ENCODE measurements at places on chromosomes 12 and 14.

DNA sequence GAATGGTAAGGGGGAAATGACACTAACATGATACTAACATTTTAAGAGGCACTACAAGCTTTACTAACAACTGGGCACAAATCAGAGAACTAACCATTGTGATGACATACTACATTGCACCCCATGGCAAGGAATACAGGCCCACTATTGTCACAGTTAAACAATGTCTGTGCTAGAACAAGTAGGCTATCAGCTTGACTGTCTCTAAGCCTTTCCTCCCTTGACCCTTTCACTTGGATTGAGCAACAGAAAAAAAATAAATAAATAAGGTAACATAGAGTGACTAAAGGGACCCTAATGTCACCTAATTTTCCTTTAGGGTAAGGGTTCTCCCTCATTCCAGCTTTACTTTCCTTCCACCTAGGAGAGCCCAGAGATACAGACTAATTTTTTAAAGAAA is 4.4 kb downstream of the SLC38A2 start:
- DNase-seq: no peak

DNA sequence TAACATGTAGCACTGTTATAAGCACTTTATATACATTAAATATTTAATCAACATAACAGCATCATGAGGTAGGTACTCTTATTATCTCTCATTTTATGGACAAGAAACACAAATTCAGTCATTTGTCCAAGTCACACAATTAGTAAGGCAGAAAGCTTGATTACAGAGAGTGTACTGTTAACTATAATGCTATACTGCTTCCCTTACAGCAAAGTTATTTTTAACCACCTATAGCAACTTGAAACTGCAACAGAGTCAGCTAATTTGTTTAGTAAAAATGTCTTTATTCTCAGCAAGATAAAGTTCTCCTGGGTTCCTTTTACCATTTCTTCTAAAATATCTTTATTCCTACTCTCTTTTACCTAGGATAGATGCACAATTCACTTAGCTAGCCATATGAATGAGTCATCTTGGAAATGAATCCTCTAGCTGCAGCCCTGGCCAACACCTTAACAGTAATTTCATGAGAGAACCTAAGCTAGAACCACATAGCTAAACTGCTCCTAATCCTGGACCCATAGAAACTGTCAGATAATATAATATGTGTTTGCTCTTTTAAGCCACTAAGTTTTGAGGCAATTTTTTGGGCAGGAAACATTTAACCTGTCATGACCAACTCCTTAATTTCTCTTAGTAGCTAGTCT is 90.2 kb upstream of the HECTD1 start:
- DNase-seq: no peak

GRCh38 chr12:57620245-57620935 is 9.2 kb downstream of the ARHGEF25 start:
- DNase-seq: no peak

- no peak for DNase-seq
Measured at GRCh38 chr14:74733221-74733620, 20.3 kb downstream of the FCF1 start.

DNA sequence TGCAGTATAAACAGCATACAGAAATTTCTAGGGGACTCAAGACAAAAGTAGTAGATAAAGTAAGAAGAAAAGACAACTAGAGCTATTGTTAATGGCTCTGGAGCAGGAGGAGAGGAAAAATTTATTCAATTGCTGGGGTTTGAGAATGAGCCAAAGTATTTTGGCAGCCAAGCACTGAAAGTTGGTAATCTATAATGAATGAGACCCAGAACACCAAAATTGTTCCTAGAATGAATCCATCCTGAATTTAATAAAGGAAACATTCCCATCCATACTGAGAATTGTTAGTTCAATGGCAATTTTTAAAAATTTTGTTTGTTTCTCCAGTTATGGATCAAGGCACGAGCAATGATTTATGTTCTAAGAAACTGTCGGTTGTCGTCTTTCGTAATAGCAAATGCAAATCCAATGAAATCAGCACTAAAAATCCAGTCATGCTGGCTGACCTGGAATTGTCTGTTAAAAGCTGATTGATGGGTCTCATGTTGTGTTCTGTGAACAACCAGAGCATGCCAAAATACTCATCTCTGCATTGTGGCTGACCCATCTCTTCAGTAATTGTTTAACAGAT is 170.9 kb upstream of the LMNTD1 start:
- DNase-seq: no peak

- no peak for DNase-seq
Measured at GRCh38 chr12:82682851-82683261, 3.9 kb upstream of the TMTC2 start.

GRCh38 chr12:76074701-76075336 is 9.7 kb downstream of the NAP1L1 start:
- DNase-seq: no peak

GRCh38 chr14:24167469-24168114 is 4.3 kb upstream of the REC8 start:
- no peak for DNase-seq

DNA sequence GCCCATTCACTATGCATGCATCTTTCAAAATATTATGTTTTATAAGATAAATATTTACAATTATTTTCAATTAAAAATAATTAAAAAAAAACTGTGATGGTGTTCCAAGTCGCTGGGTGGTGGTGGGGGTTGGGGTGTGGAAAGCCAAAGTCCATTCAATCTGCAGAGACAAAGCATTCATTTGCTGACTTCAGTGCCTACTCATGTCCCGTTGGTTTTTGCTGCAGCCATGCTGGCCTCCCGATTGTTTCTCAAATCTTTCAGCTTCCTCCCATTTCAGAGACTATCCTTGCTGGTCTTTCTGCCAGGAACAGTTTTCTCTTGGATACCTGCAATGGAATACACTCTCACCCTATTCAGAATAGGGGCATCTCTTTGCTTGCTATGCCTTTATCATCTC is 331.5 kb upstream of the NOVA1 start:
- no peak for DNase-seq

DNA sequence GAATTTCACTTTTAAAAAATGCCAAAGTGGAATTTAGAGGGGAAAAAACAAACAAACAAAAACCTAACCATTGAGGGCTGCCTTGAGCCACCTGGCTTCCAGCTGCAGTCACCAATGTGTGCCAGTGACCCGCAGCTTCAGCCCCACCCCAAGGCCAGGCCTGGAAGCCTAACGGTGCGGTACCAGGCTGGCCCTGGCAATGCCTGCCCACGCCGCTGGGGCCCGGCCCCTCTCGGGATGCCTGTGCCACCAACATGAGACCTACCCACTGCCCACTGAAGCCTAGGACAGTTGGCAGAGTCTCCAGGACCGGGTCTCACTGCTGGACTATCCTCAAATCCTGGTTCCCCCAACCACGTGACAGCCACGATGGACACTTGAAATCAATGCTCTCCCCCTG is 96.6 kb downstream of the NCOR2 start:
- no peak for DNase-seq

DNA sequence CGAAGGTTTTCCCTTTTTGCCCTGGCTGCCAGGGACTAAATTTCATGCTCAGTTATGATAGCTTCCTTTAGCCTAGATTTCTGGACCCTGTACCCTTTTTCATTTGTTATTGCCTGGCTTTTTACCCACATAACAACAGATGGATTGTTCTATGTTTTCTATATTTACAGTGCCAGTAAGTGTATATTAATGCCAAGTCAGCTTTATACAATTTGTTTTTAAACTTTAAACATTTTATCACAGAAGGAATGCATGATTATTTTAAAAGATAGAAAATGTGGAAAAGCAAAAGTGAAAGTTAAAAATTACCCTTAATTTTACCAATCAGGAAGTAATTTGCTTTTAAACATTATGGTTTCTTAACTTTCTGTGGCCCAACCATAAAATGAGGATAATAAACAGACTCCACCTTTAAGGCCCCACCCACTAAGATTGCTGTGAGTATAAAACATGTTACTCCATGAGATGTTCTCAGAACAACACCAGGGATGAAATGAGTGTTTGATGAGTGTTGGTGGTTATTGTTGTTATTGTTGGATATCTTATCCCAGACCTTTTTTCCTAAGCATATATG is 496.8 kb downstream of the EGLN3 start:
- DNase-seq: no peak

GRCh38 chr14:88323523-88324199 is 592 bp upstream of the KCNK10 start:
- DNase-seq: peak; percentile 32

DNA sequence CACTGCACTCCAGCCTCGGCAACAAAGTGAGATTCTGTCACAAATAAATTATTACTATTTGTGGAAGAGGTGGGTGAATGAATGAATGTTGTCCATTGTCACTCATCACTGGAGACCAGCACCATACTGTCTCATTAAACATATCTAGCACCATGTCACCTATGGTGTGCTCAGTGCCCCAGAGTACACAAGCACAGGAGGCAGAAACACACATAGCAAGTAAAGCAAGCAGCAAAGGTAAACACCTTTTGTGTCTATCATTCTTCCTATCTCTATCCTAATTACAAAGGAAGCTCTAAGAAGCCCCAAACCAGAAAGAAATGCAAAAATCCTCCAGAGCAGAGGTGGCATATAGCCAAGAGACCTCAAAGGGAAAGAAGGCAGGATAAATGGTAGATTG is 9.2 kb downstream of the ERO1A start:
- no peak for DNase-seq

GRCh38 chr12:94235848-94236247 is 87.5 kb downstream of the PLXNC1 start:
- no peak for DNase-seq

GRCh38 chr12:127147724-127148123 is 1119.2 kb upstream of the TMEM132C start:
- DNase-seq: no peak

Data from activated T-cell treated with anti-CD3 and anti-CD28 coated beads, Interleukin-2, amount 50 U/mL, for 24 hours (primary cell).